ENCODE measurements at places on chromosomes 2 and 18. TPM values are rescaled to one million over a fixed set of nuclear protein-coding genes. Genes with fewer than 3 reads are reported as not detected.

LRP1B gene
- 1.7 TPM for total RNA-seq

SDC1 gene
- total RNA-seq: 128 TPM

PARD6G gene
- 0.23 TPM for total RNA-seq

SH2D6 gene
- total RNA-seq: 2.3 TPM

MREG gene
- 27.5 TPM for total RNA-seq

METAP1D gene
- total RNA-seq: 32.4 TPM

LIMS3 gene
- total RNA-seq: 1.4 TPM

CETN1 gene
- not detected for total RNA-seq

GBX2 gene
- not detected for total RNA-seq

POTEC gene
- not detected for total RNA-seq

TCF23 gene
- not detected for total RNA-seq
